GM23248 (cell line): ENCODE measurements at places on chromosomes 3 and 15. TPM values are rescaled to one million over a fixed set of nuclear protein-coding genes. Genes with fewer than 3 reads are reported as not detected.
A peak's percentile ranks its signal among the peaks of the same experiment; 100 is the strongest.

- no peak for DNase-seq
Measured at GRCh38 chr3:25084016-25084415, 344.0 kb upstream of the RARB start.

DNA sequence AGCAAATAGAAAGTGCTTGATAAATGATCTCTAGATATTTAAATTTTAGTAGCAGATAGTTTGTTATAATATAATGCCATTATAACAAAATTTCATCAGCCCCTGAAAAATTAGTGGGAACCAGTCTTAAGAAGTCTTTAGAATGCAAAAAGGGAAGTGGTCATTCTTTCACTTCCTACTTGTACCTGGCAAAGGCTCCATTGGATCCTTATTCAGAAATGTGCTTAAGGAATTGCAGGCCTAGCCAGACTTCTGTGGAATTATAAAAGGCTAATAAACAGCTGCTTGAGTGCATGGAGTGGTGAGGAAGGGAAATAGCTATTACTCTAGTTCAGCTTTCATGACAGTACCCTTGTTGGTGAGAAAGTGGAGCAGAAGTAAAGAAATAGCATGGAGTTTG is 24.2 kb downstream of the PPM1L start:
- DNase-seq: no peak

DNA sequence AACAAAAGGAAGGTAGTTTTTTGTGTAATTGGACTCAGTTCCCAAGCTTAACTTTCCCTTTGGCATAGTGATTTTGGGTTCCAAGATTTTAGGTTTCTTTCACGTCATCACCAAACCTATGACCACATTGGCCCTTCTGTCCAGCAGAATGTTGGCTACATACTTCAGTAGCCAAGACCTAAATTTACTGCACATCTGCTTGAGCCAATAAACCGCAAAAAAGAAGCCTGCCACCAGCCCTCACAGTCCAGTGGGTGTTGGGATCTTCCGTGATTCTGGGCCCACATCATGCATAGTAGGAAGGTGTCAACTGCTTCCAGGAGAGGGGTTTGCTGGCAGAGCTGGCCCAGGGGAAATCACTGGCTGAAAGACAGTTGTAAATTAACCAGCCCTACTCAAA is 57.6 kb upstream of the LIPC start:
- no peak for DNase-seq

DNA sequence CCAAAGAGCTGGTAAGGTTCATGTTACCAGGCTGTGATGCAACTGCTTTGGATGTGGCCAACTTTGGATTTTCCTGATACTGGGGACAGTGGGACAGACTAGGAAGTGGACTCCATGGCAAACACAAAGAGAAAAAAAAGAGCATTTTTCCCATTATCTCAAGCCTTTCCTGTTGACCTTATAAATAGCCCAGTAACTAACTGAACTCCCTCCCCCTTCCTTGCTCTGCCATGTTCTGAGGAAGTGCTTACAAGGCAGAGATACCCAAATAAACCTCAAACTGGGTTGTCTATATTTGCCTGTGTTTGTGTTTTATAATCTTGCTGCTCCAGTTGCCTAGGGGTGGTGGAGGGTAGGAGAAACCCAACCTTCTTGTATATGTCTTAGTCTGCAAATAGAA is 27.3 kb upstream of the SLC9A9 start:
- no peak for DNase-seq

DNA sequence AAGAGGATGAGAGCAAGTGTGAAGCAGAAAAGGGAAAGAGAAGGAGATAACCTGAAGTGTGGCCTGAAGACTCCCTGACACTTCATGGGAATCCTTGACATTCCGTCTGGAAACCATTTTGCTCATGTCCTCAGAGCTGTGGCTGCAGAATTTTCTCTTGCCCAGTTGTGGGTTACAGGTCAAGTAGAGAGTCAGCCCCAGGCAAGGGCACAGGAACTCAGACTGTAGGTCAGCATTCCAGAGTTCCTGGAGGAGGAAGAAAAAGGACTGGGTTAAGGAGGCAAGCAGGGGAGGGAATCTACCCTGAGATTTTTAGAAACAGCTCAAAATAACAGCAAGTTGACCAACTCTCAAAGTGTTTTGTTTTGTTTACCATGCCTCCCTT is 4.1 kb upstream of the THSD4 start:
- DNase-seq: no peak

DNA sequence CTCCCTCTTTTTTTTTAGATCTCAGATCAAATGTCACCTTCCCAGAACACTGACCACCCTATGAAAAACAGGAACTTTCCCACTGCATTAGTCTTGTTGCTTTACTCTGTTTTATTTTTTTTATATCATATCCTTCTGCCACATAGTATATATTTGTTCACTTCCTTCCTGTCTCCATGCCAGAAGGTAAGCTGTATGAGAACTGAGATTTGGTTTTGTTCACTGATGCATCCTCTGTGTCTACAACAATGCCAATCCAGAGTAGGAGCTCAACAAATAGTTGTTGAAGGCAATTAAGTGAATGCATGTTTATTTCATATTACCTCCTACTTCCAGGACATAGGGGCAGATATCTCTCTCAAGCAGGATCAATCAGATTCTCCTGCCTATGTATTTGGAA is 114.4 kb downstream of the TPRG1 start:
- DNase-seq: no peak

GRCh38 chr3:37640636-37641375 is 220.9 kb upstream of the CTDSPL start:
- no peak for DNase-seq

GRCh38 chr3:122679882-122680474 is 661 bp upstream of the PARP14 start:
- peak; percentile 53 for DNase-seq

- peak; percentile 88 for DNase-seq
Measured at GRCh38 chr15:84840741-84841429, 23.7 kb downstream of the ALPK3 start.

DNA sequence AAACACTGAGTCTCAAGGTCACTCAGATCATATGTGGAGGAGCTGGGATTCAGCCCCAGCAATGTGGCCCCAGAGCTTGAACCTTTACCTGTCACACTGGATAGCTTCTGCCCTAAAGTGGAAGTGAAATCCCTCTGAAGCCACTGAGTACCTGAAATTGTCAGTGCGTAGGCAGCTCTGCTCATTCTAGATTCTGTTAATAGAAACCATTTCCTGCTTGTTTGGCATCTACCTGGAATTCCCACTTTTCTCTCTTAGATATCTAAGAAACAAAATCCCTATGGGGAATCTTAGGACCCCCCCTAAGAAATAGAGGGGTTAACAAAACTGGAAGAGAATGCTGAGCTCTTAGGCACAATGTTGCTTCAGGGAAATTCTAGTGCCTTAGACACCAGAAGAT is 29.8 kb downstream of the FBXL22 start:
- DNase-seq: no peak

DNA sequence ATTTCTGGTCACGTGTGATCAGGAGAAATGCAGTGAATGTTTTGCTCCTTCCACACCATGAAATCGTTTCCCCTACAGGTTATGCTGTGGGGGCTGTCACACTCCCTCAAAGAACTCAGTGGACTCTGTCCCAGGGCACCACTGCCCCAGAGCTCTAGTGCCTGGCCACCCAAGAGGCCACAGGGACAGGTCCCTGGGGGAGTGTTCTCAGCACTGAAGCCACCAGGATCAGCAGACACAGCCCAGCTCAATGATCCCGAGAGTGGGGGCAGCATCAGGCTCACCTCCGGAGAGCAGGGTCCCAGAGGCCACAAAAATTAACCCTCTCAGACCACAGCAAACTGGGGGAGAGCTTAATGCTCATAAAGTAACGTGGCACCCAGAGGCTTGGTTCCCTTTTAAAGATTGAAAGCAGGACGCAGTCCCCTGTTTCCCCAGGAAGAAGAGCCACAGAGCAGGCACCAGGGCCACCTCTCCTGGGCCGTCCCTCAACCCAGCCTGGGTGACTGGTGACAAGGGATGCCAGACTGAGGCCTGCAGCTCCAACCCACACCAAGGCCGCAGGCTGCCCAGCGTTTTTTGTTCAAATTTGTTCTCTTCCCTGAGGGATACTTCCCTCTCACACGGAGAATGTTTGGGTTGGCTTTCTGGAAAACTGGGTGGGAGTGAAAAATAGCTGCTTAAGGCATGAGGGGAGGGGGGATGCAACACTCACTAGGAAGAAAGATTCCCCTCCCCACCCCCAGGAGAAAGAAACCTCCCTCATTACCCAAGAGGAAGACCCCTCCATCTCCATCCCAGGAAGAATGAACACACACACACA is 123.3 kb upstream of the IGF1R start:
- no peak for DNase-seq

DNA sequence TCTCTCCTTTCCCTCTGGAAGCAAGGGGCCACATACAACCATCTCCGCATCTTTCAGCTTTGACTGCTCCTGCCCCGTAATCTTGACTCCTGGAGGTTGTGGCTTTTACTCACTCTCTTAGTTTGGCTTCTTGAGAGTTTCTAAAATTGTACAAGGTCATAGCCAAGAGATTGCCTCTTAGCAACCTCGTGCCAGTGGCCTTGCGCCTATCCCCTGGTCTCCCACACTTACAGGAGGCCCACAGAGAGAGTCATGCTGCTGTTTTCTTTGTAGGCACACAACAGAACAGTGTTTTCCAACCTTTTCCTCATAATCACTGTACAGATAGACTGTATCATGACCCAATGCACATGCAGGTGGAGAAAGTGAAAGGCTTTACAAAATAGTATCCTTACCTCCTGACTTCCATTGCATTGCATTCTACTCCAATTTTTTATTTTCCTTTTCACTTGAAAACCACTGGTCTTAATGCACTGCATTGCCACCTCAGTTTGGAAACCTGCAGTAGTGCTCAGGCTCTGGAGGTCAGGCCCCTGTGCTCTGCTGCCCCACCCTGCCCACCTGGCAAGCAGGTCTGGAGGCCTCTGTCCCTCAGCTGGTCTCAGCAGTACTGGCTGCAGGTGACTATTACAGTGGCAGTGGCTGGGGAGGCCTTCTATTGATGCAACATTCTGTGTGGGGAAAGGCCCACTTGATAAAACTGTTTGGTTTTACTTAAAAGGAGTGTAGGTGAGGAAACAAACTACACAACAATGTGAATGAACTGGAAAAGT is 156.2 kb downstream of the DNAJB8 start:
- DNase-seq: no peak

- no peak for DNase-seq
Measured at GRCh38 chr15:74402873-74403587, 30.7 kb downstream of the SEMA7A start.

DNA sequence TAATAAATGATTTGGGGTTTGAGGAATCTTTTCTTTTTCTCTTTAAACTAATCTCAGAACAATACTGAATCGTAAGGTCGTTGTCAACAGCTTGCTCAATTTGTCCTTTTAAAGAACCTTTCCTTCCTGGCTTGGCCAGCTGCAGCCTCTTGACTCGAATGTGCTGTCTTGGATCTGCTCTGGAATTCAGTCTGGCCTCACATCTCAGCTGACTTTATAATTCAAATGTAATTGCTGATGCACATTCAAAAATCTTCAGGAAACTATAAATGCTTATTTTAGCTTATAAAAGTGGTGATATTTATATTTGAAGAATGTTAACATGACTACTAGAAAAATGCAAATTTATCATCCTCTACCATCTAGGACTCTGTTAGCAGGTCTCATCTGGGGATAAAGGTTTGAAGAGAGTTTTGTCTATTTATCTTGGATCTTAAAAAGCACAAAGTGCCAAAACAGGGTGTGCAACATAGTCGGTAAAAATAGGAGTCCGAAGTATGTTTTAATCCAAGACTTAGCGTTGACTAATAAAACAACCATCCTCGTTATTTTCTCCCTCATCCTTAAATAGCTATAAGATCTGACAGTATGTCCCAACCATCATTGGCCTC is 1035.2 kb downstream of the MCTP2 start:
- peak; percentile 67 for DNase-seq

DNA sequence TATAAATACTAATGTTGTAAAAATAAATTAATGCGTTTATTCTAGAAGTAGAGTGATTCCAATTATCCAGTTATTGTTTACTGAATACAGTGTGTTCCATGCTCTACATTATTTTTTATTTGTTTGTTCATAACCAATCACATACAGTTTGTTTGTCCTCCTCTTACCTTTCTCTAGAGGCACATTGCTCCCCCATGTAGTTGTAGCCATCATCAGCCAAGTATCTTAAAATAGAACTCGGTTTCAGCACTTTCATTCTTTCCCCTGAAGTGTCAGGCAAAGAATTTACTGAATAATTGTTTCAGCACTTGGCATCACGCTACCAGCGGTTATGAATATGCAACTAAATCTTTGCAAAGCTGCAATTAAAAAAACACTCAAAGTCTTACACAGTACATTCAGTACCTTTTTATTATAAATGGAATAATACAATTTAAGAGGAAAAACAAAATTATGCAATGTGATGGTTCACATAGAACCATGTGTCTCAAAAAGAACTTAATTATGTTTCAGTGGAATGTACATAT is 448.6 kb upstream of the ATP10A start:
- DNase-seq: no peak

DNA sequence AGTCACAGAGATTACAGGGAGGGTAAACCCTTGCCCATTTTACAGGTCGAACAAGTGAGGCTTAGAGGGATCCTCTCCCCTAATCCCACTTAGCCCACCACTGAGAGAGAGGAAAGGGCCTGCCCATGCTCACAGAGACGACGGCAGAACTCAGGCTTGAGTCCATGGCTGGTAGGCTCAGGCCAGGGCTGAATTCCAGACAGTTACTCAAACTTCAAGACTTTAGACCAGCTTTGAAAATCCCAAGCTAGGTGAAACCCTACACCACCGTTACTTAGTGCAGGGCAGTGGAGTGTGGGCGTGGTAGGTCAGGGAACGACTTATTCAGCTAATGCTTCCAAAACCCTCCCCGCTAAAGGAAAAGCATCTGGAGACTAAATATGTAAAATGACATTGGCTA is 16.4 kb downstream of the GRIP2 start:
- peak; percentile 25 for DNase-seq

DNA sequence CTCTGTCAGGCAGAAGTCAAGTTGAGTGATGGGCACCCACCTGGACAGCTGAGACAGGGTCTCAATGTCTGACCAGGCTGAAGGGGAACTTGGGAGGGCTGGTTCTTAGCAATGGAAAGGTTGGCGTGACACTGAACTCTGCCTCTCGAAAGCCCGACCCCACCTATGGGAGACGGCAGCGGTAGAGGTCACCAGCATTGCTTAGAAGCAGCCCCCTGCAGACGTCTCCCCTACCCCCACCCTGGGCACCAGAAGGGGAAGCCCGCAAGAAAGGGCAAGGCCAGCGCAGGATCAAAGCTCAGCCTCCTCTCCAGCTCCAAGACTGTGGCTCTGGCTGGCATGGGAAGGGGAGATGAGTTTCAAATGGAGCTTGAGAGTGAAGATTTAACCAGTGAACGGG is 184.8 kb upstream of the LYSMD4 start:
- no peak for DNase-seq

- peak; percentile 55 for DNase-seq
Measured at GRCh38 chr3:66795365-66795764, 202.7 kb upstream of the KBTBD8 start.

Gene KNG1
- not detected in 2 replicates for total RNA-seq

Gene CHRFAM7A
- total RNA-seq: not detected in 2 replicates

Gene SLC28A2
- not detected in 2 replicates for total RNA-seq

Gene AMT
- 1.6 and 5.8 TPM in 2 replicates for total RNA-seq

Gene BCL2A1
- total RNA-seq: 1.6 TPM in 1 of 2 replicates, not detected in the other

Gene MITF
- 0.38 and 0.86 TPM in 2 replicates for total RNA-seq

Gene PCOLCE2
- 46.4 and 69.2 TPM in 2 replicates for total RNA-seq

Gene ZNF660
- 0.76 and 0.97 TPM in 2 replicates for total RNA-seq

Gene DPPA2
- total RNA-seq: not detected in 2 replicates

Gene ZNF662
- total RNA-seq: 1.4 and 1.5 TPM in 2 replicates
